ENCODE measurements at places on chromosomes 7 and 10.

DNA sequence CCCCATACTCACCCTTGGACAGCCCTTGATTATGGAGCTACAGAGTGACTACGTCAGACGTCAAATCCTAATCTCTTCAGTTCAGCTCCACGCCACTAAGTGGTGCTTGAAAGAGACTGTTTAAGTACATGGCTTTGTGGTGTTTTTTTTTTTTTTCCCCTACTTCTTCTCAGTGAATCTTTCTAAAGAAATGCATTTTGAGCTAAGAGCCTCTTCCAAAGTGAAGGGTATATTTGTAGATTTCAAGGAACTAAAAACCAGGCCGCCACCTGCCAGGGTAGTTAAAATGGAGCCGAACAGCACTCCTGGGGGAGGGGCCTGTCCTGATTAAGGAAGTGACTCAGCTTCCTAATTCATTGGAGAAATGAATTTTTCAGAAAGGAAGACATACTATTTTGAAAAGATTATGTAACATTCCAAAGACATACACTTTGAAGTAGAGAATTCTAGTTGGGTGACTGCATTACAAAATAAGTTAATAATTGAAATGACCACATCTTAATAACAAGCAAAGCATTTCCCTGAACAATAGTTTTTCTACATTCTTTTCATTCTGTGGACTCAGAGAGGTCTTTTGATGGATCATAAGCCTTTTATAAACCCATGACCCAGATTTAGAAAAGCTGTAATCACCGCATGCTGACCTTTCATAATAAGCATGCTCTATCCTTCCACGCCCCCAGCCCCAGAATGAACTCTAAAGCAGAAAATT, 20.6 kb upstream of the VPS41 start:
- DNase-seq: peak; percentile 6

DNA sequence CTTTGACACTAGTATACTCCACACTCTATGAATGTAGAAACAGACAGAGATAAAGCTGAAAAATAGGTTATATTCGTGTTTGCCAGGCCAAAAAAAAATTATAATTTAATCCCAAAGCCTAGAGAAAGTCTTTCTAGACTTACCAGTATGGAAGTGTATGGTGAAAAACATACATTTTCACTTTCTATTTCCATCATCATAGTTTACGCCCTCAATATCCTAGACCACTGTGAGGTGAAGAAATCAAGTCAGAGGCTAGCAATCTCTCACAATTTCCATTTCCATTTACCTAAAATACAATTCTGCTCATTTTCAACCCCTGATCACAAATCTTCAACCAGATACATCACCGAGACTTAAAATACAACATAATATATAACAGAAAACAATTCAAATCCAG, 16.2 kb downstream of the GPR22 start:
- DNase-seq: no peak

DNA sequence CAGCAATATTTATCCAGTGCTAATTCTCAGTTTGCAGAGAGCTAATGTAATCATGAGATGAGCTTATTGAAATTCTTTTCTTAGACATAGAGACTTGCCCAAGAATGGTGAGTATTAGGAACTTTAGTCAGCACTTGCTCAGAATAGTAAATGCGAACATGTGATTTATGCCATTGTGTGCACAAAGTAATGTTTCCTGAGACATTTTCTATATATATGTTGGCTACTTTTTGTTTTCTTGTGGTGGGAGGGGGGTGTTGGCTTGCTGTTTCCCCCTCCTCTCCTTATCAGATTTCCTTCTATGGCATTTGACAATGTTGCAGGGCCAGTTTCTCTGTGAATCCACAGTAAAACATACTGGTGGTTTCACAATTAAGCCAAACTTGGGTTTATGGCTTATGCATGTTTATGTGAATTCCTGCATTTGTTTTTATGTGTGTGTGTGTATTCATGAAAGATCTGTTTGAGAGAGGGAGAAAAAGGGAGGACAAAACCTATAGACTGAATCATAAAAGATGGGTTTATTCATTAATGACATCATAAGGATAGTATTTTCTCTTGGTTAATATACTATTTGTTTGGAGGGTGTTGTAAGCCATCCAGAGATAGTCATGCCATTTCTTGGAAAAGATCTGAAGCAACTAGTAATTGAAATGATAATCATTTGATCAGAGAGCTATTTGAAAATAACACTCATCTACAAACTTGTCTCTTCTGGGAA, 36.3 kb downstream of the ARID5B start:
- peak; percentile 58 for DNase-seq

- DNase-seq: no peak
These were observed 82.2 kb downstream of the MDFIC start for GRCh38 chr7:115004121-115004520.

- DNase-seq: no peak
These were observed 45.5 kb downstream of the DPYSL4 start for GRCh38 chr10:132232023-132232951.

DNA sequence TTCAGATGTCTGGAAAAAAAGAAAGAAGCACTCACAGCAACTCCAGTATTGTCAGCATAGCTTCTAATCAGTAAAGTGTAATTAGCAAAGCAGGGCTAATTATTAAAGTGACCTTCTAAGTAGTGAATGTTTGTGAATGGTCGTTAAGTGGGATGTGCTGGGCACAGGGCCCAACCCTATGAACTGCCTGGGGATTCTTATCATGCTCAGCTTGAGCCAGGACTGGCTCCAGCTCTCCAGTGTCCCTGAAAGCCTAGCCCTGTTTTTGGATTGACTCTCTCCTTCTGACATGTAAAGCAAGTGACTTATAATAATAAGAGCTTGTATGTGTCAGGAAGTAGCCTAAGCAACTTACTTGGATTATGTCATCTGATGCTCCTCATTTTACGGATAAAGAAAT, 9.5 kb upstream of the TBX20 start:
- no peak for DNase-seq

DNA sequence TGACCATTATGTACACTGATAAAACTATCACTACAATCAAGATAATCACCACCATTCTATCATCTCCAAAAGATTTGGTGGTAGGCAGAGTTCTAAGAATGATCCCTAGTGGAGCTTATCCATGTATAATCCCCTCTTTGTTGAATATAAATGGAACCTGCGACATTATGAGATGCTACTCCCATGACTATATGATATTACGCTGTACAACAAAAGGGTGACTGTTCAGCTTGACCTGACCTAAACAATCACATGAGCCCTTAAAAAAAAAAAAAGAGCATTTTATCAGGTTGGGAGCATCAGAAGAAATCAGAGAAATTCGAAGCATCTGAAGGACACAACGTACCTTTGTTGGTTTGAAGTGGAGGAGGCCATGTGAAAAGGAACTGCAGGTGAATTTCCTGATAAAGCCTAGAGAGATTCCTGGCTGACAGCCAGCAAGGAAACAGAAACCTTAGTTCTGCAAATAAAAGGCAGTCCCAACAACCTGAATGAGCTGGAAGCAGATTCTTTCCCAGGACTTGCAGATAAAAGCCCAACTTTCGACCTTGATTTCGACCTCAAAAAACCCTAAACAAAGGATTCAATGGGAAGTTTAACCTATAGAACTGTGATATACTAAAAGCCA, 270.7 kb downstream of the ADRA2A start:
- DNase-seq: no peak

Measured in EL (cell line).